Bronchial epithelial cell (primary cell): ENCODE measurements at places on chromosomes 11 and 22. TPM values are rescaled to one million over a fixed set of nuclear protein-coding genes. Genes with fewer than 3 reads are reported as not detected.

The TRPC6 gene
- 0.79 and 1.4 TPM in 2 replicates for total RNA-seq

The CHKA gene
- total RNA-seq: 4.7 and 7.4 TPM in 2 replicates

The CYTH4 gene
- total RNA-seq: not detected in 2 replicates

The PKP3 gene
- 231 and 328 TPM in 2 replicates for total RNA-seq

The NUDT22 gene
- total RNA-seq: 57.9 and 75.0 TPM in 2 replicates

The IGLL1 gene
- total RNA-seq: not detected in 2 replicates

The MYBPC3 gene
- under 0.01 TPM in 1 of 2 replicates, not detected in the other for total RNA-seq

The APLNR gene
- total RNA-seq: not detected in 2 replicates

The C11orf16 gene
- total RNA-seq: not detected in 2 replicates

The NAALAD2 gene
- total RNA-seq: not detected in 2 replicates

The PRRG4 gene
- 3.7 and 7.7 TPM in 2 replicates for total RNA-seq

The CCDC116 gene
- not detected in 2 replicates for total RNA-seq

The CASP5 gene
- total RNA-seq: 6.9 TPM in 1 of 2 replicates, not detected in the other

The EMID1 gene
- total RNA-seq: not detected in 2 replicates

The TTC36 gene
- 0.51 TPM in 1 of 2 replicates, not detected in the other for total RNA-seq

The MMP13 gene
- under 0.01 TPM in 1 of 2 replicates, not detected in the other for total RNA-seq

The EFCAB6 gene
- total RNA-seq: 0.26 and 0.64 TPM in 2 replicates

The SC5D gene
- 55.3 and 73.6 TPM in 2 replicates for total RNA-seq

The KRTAP5-2 gene
- not detected in 2 replicates for total RNA-seq

The LTO1 gene
- 18.2 and 22.7 TPM in 2 replicates for total RNA-seq

The TRIM34 gene
- total RNA-seq: 2.9 and 5.8 TPM in 2 replicates
